PC-3 (cell line): ENCODE measurements at places on chromosomes 3 and 15. TPM values are rescaled to one million over a fixed set of nuclear protein-coding genes. Genes with fewer than 3 reads are reported as not detected.
A peak's percentile ranks its signal among the peaks of the same experiment; 100 is the strongest.

Gene ALG1L2
- not detected in 2 replicates for total RNA-seq

Gene BRK1
- total RNA-seq, result 110 and 140 TPM in 2 replicates

Gene LRRC49
- 7.7 and 13.6 TPM in 2 replicates for total RNA-seq

Gene SLC22A14
- total RNA-seq, result 0.07 TPM in 1 of 2 replicates, not detected in the other

GRCh38 chr3:48042071-48042760, 26.0 kb upstream of the MAP4 start:
- peak; percentile 39 for DNase-seq
- no peaks in the 10 kb centered on the region for H3K27me3 ChIP-seq
- peaks cover under 1% of the 10 kb centered on the region; the same call in 1 of the 2 replicates for H3K36me3 ChIP-seq
- H3K4me3 ChIP-seq, result no peak overlapping the region

DNA sequence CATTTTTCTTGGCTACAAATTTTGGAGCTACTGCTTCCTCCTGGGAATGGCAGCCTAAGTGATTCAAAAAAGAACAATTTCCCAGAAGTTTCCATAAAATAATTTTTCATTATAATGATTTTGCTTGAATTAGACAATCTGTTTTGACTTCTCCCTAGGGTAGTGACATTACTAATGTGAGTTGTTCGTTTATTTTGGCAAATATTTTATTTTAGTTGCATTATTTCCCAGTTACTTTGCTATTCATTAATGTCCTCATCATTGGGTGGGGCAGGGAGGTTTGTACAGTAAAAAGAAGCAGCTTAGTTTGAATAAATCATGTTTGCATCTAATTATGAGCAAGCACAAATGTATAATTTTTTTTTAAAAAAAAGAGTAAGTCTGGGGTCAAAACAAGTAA, 686.6 kb downstream of the ROBO2 start:
- H3K36me3 ChIP-seq, result no peaks in the 10 kb centered on the region
- H3K27ac ChIP-seq, result no peak overlapping the region
- no peak for DNase-seq
- H3K4me3 ChIP-seq, result no peak overlapping the region
- H3K4me1 ChIP-seq, result no peaks in the 10 kb centered on the region

DNA sequence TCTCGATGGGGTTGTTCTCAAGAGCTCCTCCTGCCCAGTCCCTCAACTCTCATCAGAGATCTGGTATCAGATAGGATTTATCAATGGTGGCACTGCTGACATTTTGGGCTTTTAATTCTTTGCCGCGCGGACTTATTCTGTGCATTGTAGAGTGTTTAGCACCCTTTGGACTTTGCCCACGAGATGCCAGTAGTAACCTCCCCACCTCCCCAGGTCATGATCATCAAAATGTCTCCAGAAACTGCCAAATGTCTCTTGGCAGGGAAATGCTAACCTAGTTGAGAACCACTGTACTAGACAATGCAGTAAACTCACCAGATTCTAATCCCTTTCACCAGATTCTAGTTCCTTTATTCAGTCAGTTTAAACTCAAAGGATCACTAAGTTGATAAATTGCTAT, 24.0 kb downstream of the SLC27A2 start:
- H3K27me3 ChIP-seq, result no peaks in the 10 kb centered on the region
- no peak for DNase-seq
- peaks cover 13% of the 10 kb centered on the region for H3K4me1 ChIP-seq
- no peak overlapping the region for H3K4me3 ChIP-seq
- H3K36me3 ChIP-seq, result no peaks in the 10 kb centered on the region

- no peak overlapping the region for H3K4me3 ChIP-seq
- H3K36me3 ChIP-seq, result peaks cover 6% of the 10 kb centered on the region; the same call in 1 of the 2 replicates
- H3K4me1 ChIP-seq, result no peaks in the 10 kb centered on the region; the same call in 1 of the 2 replicates
- no peaks in the 10 kb centered on the region for H3K27me3 ChIP-seq
- H3K27ac ChIP-seq, result peak overlapping the region; percentile 46
These were observed 113.1 kb downstream of the ATG7 start for GRCh38 chr3:11385326-11385725.

- DNase-seq, result no peak
- no peak overlapping the region for H3K27ac ChIP-seq
- H3K4me1 ChIP-seq, result no peaks in the 10 kb centered on the region
- H3K4me3 ChIP-seq, result no peak overlapping the region
- H3K36me3 ChIP-seq, result no peaks in the 10 kb centered on the region
These were observed 51.0 kb downstream of the NR1D2 start for GRCh38 chr3:23996095-23996524.

- H3K4me1 ChIP-seq, result no peaks in the 10 kb centered on the region
- peak; percentile 68 for DNase-seq
- no peaks in the 10 kb centered on the region for H3K27me3 ChIP-seq
- no peaks in the 10 kb centered on the region for H3K36me3 ChIP-seq
- no peak overlapping the region for H3K27ac ChIP-seq
These were observed 25.8 kb downstream of the CHRM5 start for GRCh38 chr15:33994005-33994615.

GRCh38 chr3:188006726-188007393, 147.1 kb upstream of the LPP start:
- peak overlapping the region; percentile 42 for H3K27ac ChIP-seq
- H3K36me3 ChIP-seq, result no peaks in the 10 kb centered on the region
- no peak overlapping the region for H3K4me3 ChIP-seq
- peak; percentile 61 for DNase-seq
- H3K4me1 ChIP-seq, result peaks cover 34% of the 10 kb centered on the region

GRCh38 chr15:35679186-35679585, 133.2 kb upstream of the DPH6 start:
- no peak overlapping the region for H3K27ac ChIP-seq
- H3K27me3 ChIP-seq, result no peaks in the 10 kb centered on the region
- H3K4me3 ChIP-seq, result no peak overlapping the region
- H3K4me1 ChIP-seq, result no peaks in the 10 kb centered on the region

DNA sequence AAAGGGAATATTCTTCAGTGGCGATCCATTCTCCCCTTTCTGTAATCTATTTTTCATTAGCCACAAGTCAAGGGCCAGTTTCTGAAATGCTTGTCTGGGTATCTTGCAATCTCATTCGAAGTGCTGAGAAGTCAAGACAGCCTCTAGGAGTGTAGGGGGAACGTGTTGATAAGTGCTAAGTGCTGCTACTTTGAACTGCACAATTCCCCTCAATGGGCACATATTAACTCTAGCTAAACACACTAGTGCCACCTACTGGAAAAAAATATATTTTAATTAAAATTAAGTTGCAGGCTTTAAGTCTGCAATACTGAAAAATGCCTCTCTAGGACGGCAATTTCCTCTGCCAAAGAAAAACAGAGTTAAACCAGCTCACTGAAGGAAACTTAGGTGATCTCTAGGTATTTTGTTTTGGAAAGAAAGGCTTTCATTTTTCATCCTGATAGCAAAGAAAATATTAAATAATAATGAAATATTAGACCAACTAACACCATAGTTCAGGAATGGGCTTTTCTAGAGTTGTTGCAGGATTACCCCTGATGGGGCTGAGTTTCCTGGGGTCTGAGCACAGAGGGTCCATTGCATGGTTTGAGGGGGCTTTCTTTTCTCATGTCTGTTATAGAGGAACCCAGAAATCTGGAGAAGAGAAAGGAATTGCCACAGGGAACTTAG, 181.9 kb upstream of the KBTBD8 start:
- H3K27ac ChIP-seq, result no peak overlapping the region
- H3K4me3 ChIP-seq, result no peak overlapping the region
- peak; percentile 58 for DNase-seq
- H3K27me3 ChIP-seq, result no peaks in the 10 kb centered on the region
